HS-27A (cell line): ENCODE measurements at places on chromosomes 7 and 10.

DNA sequence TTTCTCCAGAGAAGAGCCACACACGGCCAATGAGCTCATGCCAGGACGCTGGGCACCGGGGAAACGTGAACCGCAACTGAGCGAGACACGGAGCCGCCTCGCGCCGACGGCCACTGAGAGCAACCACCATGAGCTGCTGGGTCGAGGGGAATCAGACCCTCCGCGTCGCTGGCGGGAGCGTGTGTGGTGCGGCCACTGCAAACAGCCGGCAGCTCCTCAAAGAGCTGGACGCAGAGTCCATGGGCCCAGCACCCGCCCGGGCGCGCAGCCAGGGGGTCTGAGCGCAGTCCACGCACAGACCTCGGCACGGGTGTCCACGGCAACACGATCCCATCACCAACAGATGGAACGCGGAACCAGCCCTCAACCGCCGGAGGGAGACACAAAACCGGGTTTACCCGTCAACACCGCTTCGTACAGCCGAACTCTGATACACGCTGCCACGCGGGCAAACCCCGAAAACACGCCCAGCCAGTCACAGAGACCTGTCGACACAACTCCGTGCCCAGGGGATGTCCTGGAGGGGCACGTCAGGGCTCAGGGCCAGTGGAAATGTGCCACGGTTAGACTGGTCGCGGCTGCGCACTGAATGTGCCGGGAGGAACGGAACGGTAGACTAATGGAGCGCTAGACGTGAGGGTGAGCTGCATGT lies 147.1 kb downstream of the ELFN1 start:
- DNase-seq = no peak

DNA sequence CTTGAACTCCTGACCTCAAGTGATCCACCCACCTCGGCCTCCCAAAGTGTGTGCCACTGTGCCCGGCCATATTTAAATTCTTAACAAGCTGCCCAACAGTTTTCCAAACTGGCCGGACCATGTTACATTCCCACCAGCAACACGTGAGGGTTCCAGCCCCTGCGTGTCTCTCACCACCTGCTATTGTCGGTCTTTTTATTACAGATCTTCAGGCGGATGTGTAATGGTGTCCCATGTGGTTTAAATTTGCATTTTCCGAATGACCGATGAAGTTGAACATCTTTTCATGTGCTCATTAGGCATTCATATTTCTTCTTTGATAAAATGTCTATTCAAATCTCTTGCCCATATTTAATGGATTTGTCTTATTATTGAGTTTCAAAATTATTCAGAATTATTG lies 11.5 kb downstream of the ELFN1 start:
- DNase-seq = no peak

DNA sequence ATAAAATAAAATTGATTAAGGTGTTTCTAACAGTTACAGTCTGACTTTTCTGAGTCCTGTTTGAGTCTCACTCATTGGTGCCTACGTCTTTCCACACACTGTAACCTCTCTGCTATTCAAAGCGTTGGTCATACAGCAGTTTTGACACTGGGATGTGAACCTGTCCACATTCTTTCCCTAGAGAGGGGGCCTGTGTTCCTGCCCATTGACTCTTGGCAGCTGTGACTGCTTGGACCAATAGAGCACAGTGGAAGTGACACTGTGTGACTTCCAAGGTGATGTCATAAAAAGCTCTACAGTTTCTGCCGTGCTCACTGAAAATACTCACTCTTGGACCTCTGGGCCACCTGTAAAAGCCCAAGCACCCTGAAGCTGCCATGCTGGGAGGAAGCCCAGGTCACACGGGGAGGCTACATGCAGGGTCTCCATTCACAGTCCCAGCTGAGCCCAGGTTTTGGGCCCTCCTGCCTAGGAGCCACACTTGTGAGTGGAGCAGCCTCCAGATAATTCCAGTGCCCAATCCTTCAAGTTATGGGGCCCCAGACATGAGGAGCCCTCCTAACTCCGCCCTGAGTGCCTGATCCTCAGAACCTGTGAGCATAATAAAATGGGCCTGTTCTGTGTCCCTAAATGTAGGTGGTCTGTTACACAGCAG lies 704 bp upstream of the ANTXRL start:
- DNase-seq = no peak

DNA sequence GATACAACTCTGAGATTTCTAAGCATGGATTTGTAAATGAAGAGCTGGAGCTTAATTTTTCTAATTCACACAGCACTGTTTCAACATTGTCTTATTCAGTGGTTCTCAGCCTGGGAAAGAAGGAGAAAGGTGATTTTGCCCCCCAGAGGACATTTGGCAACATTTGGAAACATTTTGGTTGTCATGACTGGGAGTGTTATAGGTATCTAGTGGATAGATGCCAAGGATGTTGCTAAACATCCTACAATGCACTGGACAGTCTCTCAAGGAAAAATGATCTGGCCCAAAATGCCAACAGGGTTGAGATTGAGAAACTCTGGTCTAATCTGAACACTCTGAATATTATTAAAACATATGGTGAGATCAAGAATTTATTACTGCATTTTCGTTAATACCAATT lies 3.8 kb upstream of the CAV2 start:
- no peak for DNase-seq

GRCh38 chr10:119483001-119483400 lies 59.5 kb downstream of the RGS10 start:
- no peak for DNase-seq

DNA sequence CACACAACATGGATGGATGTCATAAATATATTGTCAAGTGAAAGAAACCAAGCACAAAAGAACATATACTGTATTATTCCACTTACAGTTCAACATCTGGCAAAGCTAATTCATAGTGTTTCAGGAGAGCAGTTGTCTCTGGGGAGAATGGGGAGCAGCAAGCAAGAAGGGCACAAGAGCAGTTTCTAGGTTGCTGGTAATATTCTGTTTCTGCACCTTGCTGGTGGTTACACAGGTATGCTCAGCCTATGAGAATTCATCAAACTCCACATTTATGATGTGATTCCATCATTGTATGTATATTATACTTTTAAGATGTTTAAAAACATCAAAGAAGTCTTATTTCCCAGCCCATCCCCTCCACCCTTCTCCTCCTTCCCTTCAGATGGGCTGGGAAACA lies 18.1 kb upstream of the PALS2 start:
- DNase-seq = no peak

DNA sequence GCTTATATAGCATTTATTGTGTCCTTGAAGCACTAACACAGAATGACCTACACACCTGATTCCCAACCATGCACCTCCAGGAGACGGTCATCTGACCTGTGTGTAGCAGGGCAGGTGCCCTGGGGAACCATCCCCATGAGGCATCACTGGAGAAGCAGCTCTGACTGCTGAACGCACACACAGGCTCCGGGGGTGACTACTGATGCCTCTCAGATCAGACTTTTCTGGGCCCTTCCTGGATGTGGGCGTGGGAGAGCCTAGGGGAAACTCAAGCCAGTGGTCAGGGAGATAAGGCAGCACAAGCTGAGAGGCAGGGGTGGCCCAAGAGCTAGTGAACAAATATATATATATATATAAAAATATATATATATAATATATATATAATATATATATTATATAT lies 37.6 kb downstream of the CPXM2 start:
- DNase-seq = no peak

DNA sequence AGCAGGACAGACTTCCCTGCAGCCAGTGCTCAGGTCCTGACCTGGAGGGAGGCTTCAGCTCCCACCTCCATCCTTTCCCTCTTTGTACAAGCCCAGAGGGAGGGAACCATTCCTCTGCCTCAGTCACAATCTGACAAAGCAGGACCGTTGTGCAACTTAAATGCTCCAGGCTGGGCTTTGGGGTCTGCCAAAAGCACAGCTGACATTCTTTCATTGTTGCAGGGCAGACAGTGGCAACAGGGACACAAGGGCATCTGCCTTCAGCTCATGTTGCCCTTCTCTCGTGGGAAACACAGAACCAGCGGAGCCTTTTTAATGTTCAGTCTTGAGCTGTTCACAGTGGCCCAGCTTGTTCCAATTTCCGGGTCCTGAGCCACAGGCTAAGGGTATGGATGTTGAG lies 155.7 kb upstream of the TNS3 start:
- DNase-seq = no peak

- DNase-seq = no peak
Observed at GRCh38 chr7:121278120-121279021, 50.4 kb upstream of the WNT16 start.

DNA sequence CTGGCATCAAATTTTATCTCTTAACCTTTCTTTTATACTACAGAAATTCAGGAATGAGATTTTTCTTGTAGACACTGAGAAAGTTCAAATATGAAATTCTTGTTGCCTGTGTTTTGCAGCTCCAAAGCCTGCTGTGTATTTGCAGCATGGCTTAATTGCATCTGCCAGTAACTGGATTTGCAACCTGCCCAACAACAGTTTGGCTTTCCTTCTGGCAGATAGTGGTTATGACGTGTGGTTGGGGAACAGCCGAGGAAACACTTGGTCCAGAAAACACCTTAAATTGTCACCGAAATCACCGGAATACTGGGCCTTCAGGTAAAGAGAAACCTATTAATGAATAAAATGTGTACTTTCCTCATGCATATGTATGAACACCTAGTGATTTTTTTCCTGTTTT lies 24.8 kb downstream of the LIPK start:
- DNase-seq = no peak

DNA sequence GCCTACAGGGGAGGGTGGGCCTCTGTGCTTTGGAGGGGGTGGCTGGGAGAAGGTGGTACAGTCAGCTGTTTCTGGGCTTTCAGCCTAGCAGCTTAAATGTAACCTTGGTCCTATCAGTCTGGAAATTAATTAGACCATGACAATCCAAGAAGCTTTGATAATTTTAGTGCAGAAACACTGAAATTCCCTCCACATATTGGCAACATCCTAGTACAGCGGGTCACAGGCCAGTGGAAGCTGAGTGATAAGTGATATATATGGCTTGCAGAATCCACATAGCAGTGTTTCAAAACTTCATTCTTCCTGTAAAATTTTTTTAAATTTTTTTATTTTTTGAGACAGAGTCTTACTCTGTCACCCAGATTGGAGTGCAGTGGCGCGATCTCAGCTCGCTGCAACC lies 212.6 kb downstream of the TYW1 start:
- DNase-seq = no peak

DNA sequence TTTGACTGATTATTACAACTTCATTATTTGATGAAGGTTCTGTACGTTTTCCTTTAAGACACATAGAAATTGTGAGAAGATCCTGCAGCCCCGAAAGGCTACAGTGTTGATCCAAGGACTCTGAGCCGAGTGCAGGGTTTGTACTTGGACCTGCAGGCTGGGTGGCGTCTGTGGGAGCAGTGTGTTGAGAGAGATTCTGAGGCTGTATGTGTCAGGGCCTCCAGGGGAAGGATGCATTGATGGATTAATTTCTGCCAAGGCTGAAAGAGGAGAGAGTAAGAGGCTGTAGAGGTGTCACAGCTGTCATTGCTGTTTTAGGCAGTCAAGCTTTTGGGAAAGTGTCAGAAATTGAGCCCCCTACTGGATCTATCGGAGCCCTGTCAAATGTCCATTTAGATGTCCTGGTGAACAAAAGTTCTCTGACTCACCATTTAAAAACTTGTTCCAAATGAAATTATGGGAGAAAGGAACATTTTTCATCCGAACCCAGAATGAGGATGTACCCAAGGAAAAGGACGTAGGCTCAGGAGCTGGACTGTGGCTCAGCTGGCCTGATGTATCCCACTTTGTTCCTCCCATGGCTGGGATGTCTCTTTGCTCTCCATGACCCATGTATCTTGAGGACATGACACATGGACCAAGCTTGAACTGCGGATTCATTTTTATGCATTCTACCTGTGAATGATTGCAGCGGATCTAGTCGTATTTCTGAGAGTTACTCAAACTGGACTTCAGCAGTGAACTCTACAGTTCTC lies 102.2 kb downstream of the TCF7L2 start:
- DNase-seq = no peak

- no peak for DNase-seq
Observed at GRCh38 chr10:94320285-94320914, 42.3 kb downstream of the NOC3L start.

DNA sequence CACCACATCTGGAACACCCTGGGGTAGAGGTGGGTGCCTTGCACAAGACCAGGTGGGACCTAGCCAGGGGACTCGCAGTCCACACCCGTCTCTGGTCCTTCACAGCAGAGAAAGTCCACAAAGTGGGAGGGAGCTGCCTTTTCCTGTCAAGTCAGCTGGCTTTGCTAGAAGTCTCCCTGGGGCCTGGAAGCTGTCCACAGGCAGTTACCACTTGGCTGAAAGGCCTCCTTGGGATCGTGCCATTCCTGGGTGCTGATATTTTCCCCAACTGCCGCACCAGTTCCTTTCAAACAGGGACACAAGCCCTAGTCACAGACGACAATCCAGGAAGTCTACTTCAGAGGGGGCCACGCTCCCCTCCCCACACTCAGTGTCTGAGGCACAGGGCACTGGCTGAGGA lies 75.4 kb downstream of the AFAP1L2 start:
- no peak for DNase-seq

DNA sequence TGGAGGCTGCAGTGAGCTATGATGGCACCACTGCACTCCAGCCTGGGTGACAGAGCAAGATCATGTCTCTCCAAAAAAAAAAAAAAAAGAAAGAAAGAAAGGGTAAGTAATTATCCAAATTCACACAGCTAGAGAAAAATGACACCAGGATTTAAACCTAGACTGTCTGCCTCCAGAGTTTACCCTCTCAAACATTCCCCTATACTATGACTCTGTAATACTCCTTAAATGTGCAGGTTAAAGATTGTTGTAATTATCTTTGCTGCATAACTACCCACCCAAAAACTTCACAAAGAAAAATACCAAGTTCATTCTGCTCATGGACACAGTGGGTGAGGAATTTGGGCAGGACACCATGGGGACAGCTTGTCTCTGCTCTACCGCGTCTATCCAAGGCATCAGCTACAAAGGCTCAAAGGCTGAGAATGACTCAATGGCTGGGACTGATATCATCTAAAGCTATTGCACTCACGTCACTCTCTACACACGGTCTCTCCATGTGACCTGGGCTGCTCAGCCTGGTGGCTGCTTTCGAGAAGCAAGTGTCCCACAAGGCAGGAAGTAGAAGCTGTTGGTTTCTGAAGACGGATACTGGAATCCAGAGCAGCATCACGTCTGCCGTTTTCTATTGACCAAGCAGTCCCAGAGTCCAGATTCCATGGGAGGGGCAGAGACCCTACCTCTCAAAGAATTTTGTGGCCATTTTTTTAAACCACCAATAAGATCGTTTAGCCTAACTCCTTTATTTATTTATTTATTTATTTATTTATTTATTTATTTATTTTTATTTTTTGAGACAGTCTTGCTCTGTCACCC lies 185.7 kb upstream of the AUTS2 start:
- no peak for DNase-seq

DNA sequence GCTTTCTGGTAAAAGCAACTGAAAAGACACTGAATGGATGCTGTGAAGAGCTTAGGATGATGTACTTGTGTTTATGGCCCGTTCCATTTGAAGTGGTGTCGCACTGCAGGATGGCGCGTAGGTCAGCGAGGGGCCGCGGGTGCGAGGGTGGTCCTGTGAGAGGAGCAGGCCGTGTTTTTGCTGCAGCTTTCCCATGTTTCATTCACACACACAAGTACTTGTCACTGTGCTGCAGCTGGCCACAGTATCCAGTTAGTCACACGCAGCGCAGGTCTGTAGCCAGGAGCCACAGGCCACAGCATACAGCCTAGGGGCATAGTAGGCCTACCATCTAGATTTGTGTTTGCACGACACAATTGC lies 23.2 kb downstream of the WIPI2 start:
- no peak for DNase-seq
